ENCODE measurements at places on chromosomes 5 and 9.

- DNase-seq: no peak
Measured at GRCh38 chr5:62522811-62523210, 55.8 kb upstream of the LRRC70 start.

- DNase-seq: no peak
Measured at GRCh38 chr9:89218040-89218928, 39.7 kb upstream of the SHC3 start.

DNA sequence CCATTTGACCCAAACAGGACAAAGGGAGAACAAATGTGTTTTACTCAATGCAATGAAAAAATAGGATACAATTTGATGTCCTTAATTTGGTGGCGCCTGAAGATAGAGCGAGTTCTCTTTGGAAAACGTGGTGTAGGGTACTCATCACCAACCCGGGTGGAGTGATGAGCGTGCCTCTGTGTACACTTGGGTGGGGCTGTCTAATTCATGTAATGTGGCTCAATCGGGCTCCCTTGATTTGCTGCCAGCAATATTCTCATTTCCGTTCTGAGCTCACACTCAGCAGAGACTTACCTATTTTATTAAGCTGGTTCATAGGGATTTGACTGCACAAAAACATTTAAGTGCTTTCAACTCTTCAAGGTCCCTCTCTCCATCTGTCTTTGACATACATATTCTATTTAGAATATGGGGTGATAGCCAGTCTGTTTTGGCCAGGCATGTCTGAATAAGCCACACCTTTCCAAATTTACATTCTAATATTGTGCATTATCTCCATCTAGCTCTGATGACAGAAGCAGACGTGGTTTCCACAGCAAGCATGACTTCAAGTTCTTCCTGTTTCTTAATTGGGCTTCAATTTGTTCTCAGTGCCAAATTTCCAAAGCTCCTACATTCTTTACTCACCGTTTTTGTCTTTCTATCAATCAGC, 162.5 kb downstream of the IRX2 start:
- no peak for DNase-seq

- DNase-seq: peak; percentile 86
Measured at GRCh38 chr5:55868846-55869245, 17.7 kb downstream of the IL31RA start.

DNA sequence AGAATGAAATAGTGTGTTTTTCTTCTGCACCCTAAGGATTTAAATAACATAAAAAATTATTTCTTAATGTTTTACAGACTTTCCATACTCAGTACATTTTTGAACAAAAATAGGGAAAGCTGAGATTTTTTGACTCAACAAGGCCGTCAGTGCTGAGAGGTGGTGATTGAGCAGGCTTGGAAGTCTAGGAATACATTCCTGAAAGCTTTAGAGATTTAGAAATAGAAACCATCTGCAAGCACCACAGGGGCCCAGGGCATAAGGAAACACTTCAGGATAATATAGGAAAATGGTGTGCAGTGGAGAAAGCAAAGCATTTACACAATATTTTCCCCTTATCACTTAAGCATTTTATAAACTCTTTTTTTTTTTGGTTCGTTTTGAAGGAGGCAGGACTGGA, 5.2 kb downstream of the BASP1 start:
- DNase-seq: no peak

DNA sequence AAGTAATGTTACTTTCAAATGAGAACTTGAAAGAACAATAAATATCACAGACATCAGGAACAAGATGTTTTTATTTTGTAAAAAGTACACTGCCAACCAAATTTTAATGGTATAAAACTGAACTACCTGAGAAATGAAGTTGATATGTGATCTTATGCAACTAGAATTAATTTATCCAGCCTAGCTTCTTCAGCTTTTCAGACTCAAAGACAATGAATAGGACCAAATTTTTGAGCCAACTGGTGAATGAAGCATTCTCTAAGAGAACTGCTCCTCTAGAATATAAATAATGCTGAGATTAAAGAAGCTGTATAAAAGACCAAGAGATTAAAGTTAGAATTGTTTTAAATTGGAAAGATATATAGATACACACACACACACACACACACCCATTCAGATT, 9.9 kb downstream of the CDC14B start:
- DNase-seq: no peak

GRCh38 chr9:69445251-69445650, 120.2 kb downstream of the ENTREP1 start:
- no peak for DNase-seq

DNA sequence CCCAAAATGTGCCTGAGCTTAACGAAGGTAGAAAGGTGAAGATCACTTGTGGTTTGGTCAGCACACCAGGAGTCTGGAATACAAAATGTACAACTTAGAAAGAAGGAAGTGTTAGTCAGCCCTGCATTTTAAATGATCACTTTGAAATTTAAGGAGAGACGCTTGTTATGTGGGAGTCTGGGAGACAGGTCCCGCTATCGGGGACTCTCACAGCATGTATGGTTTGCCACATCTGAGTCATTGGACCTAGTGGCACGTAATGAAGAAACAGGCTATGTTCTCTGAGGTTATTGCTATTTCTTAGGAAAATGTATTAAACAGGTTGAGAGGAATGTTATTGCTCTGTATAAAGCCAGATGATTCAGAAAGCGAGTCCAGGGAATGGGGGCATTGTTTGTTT, 2362.5 kb upstream of the WWC1 start:
- no peak for DNase-seq

DNA sequence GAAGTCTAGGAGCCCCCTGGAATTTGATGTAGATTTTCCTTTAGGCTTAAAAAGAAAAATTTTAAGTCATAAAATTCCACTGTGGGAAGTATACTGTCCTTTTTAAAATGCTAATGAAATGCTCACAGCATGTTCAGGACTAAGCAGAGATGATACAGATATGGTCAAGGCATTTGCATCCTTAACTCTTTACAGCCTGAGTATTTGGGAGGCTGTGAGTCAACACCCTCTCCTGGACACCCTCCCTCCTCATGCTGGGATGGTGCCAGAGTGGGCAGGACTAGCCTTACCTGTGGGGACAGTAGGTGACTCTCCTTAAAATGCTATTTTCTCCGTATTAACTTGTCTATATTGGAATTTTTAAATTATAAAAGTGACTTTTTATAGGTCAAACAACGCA, 197.4 kb upstream of the ELL2 start:
- no peak for DNase-seq

DNA sequence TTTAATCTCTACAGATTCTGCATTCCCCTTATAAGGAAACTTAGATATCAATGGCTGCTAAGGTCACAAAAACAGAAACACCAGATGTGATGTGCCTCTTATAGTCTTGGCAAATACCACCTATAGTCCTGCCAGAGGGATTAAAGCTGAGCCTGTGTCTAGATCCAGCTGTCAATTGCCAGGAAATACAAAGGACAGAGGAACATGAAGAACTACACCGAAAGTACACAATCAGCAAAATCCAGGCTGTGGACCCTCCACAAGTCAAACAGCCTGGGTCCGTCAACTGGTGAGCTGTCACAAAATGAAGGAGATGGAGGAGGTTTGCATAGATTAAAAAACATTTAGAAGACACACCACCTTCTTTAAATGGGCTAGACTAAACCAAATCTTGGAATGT, 85.4 kb downstream of the KLF4 start:
- peak; percentile 32 for DNase-seq

DNA sequence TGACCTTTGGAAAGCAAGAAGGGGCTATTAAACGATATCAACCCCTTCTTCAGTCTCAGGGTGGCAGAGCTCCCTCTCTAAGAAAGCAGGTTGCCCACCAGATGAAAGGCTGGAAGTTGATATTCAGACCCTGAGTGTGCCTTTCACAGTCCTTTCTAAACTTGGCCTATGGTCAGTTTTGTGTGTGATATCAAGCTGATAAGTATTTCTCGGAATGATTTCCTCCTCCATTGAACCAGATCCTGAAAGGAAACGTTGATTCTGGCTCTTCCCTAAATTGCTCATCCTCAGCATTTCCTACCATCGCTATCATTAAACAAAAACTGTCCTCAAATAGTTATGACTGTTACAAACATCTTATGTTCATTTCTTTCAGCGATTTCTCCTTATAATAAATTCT, 130.4 kb downstream of the CEMIP2 start:
- DNase-seq: no peak

DNA sequence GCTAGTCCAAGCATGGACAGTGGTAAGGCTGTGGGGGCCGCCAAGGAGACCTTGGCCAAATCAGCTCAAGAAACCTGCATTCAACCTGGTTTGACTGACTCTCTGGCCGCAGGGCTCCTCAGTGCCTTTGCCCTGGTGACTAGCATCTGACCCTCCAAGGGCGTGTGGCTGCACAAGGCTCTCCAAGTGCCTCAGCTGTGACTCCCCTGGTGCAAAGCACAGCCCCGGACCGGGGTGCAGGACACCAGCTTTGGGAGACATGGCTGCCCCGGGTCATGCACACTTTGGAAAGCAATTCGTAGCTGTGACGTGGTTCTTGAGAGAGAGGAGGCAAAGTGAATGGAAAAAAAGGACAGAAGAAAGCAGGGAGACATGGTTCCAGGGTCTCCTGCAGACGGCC, 245.2 kb upstream of the IRX2 start:
- DNase-seq: no peak

- no peak for DNase-seq
Measured at GRCh38 chr5:111556501-111556900, 44.2 kb upstream of the STARD4 start.

DNA sequence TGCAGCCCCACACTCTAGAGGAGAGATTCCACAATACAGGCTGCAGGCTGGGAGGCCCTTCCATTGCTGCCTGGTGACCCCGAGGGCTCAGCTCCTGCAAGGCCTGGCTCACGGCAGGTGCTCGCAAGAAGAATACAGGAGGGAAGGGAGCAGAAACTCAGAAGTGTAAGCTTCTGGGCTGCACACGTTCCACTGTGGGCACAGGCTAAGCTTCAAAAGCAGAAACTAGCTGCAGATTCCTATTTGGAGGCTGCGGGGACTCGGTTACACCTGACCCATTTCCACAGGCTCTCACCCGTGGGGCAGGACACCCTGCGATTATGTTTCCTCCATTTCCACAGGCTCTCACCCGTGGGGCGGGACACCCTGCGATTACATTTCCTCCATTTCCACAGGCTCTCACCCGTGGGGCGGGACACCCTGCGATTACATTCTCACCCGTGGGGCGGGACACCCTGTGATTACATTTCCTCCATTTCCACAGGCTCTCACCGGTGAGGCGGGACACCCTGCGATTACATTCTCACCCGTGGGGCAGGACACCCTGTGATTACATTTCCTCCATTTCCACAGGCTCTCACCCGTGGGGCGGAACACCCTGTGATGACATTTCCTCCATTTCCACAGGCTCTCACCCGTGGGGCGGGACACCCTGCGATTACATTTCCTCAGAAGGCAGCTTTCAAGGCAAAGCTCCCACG, 10.3 kb downstream of the LPCAT1 start:
- no peak for DNase-seq

DNA sequence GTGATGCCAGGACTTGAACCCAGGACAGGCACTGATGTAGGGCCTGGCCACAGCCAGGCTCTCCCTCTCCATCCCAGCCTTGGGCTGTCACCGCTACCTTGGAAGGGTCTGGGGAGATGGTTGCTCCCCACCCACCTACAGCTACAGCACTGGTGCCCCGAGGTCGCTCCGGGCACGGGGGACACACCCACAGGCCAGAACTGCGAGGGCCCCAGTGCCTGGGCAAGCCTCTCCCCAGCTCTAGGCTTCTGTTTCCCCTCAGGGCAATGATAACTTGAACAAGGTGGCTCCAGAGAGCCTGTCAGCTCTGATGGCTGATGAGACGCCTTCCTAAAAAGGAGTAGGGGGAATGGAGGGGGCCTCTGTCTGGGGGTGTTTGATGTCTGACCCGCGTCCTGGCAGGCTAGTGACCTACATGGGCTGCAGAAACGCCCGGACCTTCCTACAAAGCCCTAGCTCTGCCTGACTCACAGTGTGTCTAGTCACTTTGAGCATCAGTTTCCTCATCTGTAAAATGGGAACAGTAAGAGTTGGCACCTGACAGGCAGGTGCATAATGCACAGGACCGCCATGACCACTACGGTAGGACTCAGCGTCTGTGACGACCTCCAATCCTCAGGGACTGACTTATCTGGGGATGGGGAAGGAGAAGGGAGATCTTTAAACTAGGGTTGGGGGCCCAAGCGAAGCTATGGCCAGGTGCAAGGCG, 76.4 kb downstream of the LRSAM1 start:
- no peak for DNase-seq

DNA sequence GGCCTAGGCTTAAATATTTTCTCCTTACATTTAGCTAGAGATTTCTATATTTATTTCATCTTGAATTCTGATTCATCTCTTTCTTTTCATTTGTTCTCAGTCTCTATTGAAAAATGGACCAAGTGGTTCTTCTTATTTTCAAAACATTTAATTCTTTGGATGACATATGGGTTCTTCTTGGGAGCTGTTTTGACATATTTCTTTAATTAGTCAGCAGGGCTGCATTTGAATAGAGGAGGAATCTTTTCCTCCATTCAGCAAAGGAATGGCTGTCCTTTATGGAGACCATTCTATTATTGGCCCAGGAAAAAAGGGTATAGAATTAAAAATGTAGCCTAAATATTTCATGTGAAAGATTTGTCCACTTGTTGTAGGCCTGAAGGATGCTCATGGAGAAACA, 109.9 kb downstream of the RPS23 start:
- no peak for DNase-seq

GRCh38 chr5:14416621-14417275, 164.8 kb upstream of the OTULINL start:
- no peak for DNase-seq

DNA sequence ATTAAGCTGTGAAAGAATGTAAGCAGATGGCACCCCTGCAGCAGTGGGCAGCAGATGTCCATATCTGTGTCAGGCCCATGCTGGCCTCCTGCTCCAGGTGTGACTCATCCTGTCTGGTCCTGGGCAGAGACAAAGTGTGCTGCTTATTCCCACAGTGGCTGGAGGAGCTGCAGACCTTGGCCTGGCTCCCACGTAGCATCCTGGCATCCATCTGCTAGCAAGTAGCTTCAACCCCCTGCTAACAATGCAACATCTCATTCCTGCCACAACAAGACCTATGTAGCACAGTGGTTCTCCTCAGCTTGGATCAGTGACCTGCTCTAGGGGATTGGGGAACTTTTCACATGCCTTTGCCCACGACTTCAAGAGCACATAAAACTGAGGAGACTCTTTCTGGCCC, 126.4 kb upstream of the SLC12A2 start:
- DNase-seq: peak; percentile 17

GRCh38 chr9:31790720-31791119, 593.7 kb upstream of the ACO1 start:
- DNase-seq: no peak
